ENCODE measurements at places on chromosomes 11 and 22.

GRCh38 chr11:115981814-115982471 lies 477.7 kb upstream of the CADM1 start:
- no peak for DNase-seq

DNA sequence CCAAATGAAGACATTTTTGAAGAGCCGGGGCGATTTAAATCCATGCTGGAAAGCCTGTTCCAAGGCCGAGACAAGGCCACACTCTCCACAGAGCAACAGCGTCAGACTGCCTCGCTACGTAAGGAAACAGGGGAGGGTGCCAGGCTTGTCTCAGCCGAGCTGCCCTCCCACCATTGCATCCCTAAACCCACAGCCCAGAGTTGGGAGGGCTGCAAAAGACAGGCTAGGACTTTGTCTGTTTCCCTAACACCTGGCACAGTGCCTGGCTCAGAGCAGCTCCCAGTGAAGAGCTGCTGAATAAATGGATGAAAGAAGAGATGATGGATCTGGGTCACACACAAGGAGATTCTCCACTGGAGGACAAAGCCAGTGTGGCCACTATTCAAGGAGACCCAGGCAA lies 51.3 kb upstream of the SCUBE2 start:
- no peak for DNase-seq

DNA sequence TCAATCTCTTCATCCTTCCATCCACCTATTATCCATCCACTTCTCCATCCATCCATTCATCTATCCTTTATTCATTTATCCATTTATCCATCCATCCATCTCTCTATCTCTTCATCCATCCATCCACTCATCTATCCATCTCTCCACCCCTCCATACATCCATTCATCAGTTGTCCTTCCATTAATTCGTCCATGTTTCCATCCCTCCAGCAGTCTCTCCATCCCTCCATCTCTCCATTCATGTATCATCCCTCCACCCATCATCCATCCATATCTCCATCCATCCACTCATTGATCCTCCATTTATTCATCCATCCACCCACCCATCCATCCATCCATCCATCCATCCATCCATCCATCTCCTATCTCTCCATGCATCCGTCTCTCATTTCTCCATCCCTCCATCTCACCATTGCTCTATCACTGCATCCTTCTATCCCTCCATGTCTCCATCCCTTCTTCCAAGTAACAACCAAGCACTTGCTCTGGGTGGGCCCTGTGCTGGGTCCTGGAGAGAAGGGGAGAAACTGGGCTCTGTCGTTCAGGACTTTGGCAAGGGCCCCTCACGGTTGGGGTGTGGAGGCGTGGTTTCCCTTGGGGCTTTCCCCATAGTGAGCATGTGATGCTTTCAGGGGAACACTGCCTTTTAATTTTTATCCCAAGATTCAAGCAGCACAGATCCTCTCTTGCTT lies 43.3 kb downstream of the SMIM38 start:
- no peak for DNase-seq

GRCh38 chr11:132556316-132556715 lies 976.0 kb downstream of the OPCML start:
- DNase-seq = no peak

GRCh38 chr11:86152901-86153300 lies 84.0 kb upstream of the PICALM start:
- DNase-seq = no peak

GRCh38 chr22:27670701-27671412 lies 130.7 kb downstream of the MN1 start:
- peak; percentile 35 for DNase-seq

- no peak for DNase-seq
Observed at GRCh38 chr11:36264011-36264972, 24.9 kb downstream of the COMMD9 start.

GRCh38 chr11:97398246-97398645 lies 1008.4 kb downstream of the JRKL start:
- DNase-seq = no peak

GRCh38 chr11:116439361-116439677 lies 333.5 kb downstream of the BUD13 start:
- no peak for DNase-seq

DNA sequence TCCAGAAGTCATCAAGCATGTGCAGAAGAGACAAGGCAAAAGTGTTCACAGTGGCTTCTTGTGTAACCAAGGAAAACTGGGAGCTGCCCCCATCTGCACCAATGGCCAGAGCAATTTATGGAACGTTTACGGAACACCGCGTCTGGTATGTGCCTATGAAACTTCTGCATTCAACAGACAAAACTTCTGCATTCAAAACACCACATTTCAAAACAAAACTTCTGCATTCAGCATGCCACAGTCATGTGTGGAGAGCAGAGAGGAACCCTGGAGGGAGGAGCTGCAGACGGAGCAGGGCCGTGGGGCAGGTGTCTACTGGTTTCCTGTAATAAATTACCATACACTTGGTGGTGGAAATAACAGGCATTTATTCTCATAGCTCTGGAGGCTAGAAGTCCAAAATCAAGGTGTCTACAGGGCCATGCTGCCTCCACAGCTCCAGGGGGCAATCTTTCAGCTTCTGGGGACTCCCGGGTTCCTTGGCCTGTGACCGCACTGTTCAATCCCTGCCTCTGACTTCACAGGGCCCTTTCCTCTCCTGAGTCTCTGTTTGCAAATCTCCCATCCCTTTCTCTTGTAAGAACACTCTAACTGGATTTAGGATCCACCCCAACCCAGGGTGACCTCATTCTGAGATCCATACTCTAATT lies 32.2 kb downstream of the RPL3 start:
- DNase-seq = no peak

GRCh38 chr11:110960167-110960566 lies 247.9 kb upstream of the ARHGAP20 start:
- DNase-seq = no peak

DNA sequence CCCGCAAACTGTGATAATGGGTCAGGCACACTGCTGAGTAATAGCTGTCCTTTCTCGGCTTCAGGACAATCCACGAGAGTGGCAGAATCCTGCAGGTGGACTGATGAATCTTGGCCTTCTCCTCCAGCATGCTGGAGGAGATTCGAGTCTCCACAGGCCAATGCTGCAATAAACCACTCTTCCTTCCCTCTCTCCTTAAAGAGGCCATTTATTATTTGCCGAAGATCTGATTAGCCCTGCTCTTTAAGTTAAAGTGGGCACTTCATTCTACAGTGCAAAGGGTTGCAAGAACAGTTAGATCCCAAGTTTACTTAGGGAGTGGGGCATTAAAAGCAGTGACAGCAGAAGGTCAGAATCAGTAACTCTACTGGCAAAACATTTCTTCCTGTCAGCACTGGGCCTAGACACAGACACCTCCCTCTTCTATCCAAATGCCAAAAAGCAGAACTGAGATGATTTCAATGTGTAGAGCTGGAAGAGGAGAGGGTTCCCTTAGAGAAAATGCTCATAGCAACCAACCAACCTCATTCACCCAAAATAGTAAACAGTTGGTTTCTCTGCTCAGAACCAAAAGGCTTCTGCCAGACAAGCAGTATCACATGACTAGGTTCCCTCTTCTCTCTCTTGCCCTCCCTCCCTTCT lies 121.7 kb downstream of the SGSM3 start:
- DNase-seq = no peak

DNA sequence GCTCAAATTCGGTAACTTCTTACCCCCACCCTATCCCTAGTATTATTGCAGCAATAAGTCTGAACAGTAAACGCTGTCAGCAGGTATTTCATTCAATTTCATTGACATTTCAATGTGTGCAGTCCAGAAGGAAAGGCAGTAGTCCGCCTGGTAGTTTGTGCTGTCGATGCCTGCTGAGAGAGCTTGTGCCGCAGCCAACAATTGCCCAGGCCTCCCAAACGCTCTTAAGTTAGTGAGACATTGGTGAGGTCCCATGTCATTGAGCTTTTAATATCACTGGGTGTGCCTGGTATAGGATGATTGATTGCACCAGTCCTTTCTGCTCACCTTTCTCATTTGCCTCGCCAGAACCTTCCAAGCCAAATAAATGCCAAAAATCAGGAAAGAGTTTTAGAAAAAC lies 28.1 kb downstream of the ALKBH3 start:
- DNase-seq = no peak

DNA sequence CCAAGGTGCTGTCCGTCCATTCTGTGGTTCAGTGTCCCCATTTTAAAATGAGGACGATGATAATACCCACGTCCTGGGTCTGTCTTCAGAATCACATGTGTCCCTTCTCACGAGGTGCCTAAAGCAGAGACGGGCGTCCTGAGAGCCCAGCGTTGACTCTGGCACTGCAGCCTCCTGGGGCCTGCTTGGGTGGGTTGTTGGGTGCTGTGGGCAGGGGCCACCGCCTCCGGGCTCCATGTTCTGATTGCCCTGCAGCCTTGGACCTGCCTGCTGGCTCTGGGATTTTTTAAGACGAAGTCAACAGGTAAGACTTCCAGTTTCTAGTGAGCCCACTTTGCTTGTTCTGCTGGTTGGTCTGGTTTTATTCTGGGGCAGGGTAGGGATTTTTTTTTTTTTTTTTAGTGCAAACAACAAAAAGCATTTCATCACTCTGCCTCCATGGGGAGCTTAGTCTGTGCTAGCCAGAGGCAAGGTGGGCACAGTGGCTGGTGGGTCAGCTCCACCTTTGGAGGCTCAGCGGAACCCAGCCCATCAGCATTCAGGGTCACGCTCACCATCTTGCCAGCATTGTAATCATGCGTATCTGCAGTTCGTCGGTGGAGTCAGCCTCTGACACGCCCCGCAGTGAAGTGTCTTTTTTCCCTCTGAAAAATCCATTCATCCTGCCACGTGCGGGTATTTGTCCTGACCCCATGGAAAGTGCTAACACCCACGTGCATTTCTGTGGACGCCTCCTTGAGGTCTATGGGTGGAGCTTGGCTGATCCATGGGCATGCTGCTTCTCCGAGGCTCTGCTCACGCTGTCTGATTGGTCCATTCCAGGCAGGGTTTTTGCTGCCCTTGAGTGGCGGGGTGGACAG lies 28.3 kb downstream of the NADSYN1 start:
- no peak for DNase-seq
